ENCODE measurements at places on chromosomes 5 and 9. TPM values are rescaled to one million over a fixed set of nuclear protein-coding genes. Genes with fewer than 3 reads are reported as not detected.
A peak's percentile ranks its signal among the peaks of the same experiment; 100 is the strongest.

DNA sequence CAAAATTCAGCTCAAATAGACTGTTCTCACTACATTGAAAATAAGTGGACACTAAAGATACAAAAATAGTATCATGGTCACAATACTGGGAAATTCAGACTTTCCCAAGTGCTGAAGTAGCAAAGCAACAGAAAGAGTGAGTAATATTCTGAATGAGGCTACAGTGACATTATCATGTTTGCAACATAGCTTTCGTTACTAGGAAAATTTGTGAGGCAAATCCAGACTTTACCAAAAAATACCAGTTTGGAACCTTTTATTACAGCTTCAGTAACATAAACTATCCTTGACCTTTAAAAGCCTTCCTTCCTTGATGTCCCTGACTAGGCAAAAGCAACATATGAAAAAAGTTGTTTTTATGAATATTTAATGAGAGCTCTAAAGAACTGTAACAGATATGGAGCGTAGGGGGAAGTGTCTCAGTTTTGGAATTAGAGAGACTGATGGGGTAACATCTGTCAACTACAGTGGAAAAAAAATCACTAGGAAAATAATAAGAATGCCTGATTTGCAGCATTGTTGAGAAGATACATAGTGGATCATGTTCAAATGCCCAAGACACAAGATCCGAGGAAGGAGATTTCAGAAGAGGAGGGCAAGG, 312.9 kb downstream of the ADGRV1 start:
- peaks cover 13% of the 10 kb centered on the region for H3K4me1 ChIP-seq
- peaks cover 44% of the 10 kb centered on the region for H3K27me3 ChIP-seq
- H3K27ac ChIP-seq = no peak overlapping the region

GRCh38 chr5:139692679-139693308, 44.6 kb downstream of the CXXC5 start:
- no peak overlapping the region for H3K27ac ChIP-seq
- peaks cover 54% of the 10 kb centered on the region for H3K4me1 ChIP-seq

Gene C1QTNF3
- 1.1 TPM for polyA plus RNA-seq

Gene NEURL1B
- polyA plus RNA-seq = 0.13 TPM

Gene KCNV2
- polyA plus RNA-seq = not detected

Gene SPINK7
- polyA plus RNA-seq = not detected

Gene DBH
- polyA plus RNA-seq = not detected

- no peak overlapping the region for H3K4me3 ChIP-seq
- DNase-seq = no peak
- peaks cover 13% of the 10 kb centered on the region for H3K4me1 ChIP-seq
These were observed 50.5 kb upstream of the RFX3 start for GRCh38 chr9:3576328-3576727.

DNA sequence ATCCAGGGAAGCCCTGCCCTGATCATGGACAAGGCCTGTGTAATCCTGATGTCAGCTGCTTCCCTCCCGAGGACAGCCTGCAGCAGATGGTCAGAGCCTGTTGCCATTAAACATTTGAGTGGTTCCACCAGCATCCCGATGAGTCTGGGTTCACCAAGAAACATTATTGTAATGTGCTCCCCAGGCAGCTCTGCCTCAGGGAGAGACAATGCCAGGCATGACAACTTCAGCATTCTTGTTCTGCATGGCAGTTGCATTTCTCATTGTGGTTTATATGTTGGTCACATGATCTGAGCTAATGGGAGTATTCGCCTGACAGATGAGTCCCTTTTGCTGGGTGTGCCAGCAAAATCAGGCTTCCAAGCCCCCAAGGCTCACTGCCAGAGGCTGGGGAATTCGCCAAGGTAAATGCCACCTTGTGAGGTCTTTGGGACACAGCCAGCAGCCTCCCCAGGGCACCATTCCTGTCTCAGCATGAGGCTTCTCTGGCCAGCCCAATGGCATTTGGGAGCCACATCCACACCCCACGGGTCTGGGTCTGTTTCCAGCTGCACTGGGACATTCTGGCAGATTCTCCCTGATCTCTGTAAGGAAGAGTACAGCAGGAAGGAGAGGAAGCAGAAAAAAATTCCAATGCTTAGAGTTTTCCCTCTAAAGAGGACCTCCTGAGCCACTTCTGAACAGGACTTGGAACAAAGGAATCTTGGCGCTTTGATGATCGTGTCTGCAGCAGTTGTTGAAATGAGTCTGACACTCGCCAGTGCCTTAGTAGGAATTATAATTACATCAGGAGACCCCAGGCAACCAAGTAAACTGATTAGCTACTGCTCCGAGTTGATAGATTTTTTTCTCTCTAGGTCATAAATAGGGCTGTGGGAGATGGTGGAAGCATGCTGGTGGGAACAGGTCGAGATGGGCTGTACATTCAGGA, 18.7 kb downstream of the KCNIP1 start:
- H3K27ac ChIP-seq = no peak overlapping the region
- H3K27me3 ChIP-seq = peaks cover 38% of the 10 kb centered on the region
- H3K4me1 ChIP-seq = peaks cover 16% of the 10 kb centered on the region
- DNase-seq = peak; percentile 86
- H3K36me3 ChIP-seq = no peaks in the 10 kb centered on the region

Gene OTP
- polyA plus RNA-seq = not detected

Gene ENTPD2
- not detected for polyA plus RNA-seq

Gene CCL27
- polyA plus RNA-seq = 0.50 TPM

- H3K27ac ChIP-seq = no peak overlapping the region
- no peak overlapping the region for H3K4me3 ChIP-seq
- no peaks in the 10 kb centered on the region for H3K36me3 ChIP-seq
These were observed 37.1 kb upstream of the LRRC14B start for GRCh38 chr5:154236-154635.

- no peak overlapping the region for H3K4me3 ChIP-seq
- no peaks in the 10 kb centered on the region for H3K27me3 ChIP-seq
- no peaks in the 10 kb centered on the region for H3K36me3 ChIP-seq
- no peaks in the 10 kb centered on the region for H3K4me1 ChIP-seq
These were observed 293.1 kb downstream of the DMRTA1 start for GRCh38 chr9:22739712-22740111.

GRCh38 chr5:88502179-88503040, 233.8 kb upstream of the TMEM161B start:
- H3K4me3 ChIP-seq = peak overlapping the region; percentile 66
- no peaks in the 10 kb centered on the region for H3K27me3 ChIP-seq
- H3K36me3 ChIP-seq = no peaks in the 10 kb centered on the region
- peak; percentile 42 for DNase-seq
- no peak overlapping the region for H3K27ac ChIP-seq

GRCh38 chr9:615756-616155, 225.7 kb upstream of the DMRT1 start:
- no peaks in the 10 kb centered on the region for H3K27me3 ChIP-seq
- H3K36me3 ChIP-seq = no peaks in the 10 kb centered on the region
- peaks cover 5% of the 10 kb centered on the region for H3K4me1 ChIP-seq

All from GM23248 (cell line).